ENCODE measurements at places on chromosomes 7 and 10. TPM values are rescaled to one million over a fixed set of nuclear protein-coding genes. Genes with fewer than 3 reads are reported as not detected.

Gene LIPF
- total RNA-seq, result not detected

Gene WDFY4
- total RNA-seq, result 28.9 TPM

Gene NPFFR1
- total RNA-seq, result under 0.01 TPM

Gene NODAL
- total RNA-seq, result not detected

Gene PDE6C
- not detected for total RNA-seq

Gene PON1
- total RNA-seq, result not detected

Gene CTAGE8
- total RNA-seq, result 0.73 TPM

Gene TFEC
- 7.8 TPM for total RNA-seq

Gene NAT16
- total RNA-seq, result not detected

Gene GATA3
- 7.3 TPM for total RNA-seq

Gene FAM24A
- total RNA-seq, result not detected

Gene CNPY1
- not detected for total RNA-seq

Gene MGMT
- total RNA-seq, result 10.3 TPM

Gene FXYD4
- total RNA-seq, result not detected

Gene RBP3
- total RNA-seq, result not detected

Gene HOXA10
- total RNA-seq, result 0.63 TPM

Gene DPYSL4
- 0.21 TPM for total RNA-seq
